ENCODE measurements at places on chromosomes 16 and 17.

- no peaks in the 10 kb centered on the region for H3K27me3 ChIP-seq
- DNase-seq: no peak
- peaks cover 57% of the 10 kb centered on the region for H3K4me1 ChIP-seq
Observed at GRCh38 chr17:16449121-16449570, 33.8 kb downstream of the TRPV2 start.

- DNase-seq: no peak
- no peak overlapping the region for H3K27ac ChIP-seq
- H3K4me3 ChIP-seq: no peak overlapping the region
- peaks cover 11% of the 10 kb centered on the region for H3K4me1 ChIP-seq
Observed at GRCh38 chr16:56121156-56121500, 70.2 kb upstream of the GNAO1 start.

DNA sequence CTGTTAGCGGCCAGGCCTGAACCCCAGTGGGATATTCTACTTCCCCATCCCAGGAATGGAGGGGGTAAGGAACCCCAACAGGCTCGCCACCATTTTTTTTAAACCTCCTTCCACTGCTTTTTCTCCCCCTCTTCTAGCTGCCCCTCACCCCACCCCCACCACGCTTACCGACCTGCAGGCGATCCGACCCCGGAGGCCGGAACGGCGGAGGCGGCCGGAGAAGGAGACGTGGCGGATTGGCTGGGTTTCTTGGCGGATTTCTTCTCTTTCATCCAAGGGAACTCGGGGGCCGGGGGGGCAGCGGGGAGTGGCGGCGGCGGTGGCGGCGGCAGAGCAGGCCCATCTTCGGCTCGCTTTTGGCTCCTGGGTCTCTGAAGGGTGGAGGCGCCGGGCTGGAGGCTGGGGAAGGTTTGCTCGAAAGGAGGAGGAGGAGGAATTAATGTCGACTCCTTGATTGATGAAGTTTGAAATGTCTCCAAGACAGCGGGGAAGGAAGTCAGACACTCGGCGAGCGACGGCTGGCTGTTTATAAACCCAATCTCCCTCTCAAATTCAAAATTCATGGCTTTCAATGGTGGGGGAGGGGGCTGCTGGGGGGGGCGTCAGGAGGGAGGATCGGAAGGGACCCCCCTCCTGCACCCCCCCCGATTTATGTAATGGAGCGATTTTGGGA lies 424 bp downstream of the HOXB2 start:
- H3K4me1 ChIP-seq: peaks cover 60% of the 10 kb centered on the region
- H3K27ac ChIP-seq: peak overlapping the region; percentile 96
- peak overlapping the region; percentile 90 for H3K4me3 ChIP-seq
- H3K36me3 ChIP-seq: peaks cover 8% of the 10 kb centered on the region
- peaks cover 7% of the 10 kb centered on the region for H3K27me3 ChIP-seq
- peak; percentile 62 for DNase-seq

GRCh38 chr17:55962951-55963401 lies 190.3 kb upstream of the ANKFN1 start:
- H3K36me3 ChIP-seq: no peaks in the 10 kb centered on the region
- DNase-seq: no peak
- H3K27ac ChIP-seq: no peak overlapping the region
- H3K27me3 ChIP-seq: peaks cover 18% of the 10 kb centered on the region
- H3K4me1 ChIP-seq: no peaks in the 10 kb centered on the region
